ENCODE measurements at places on chromosomes 5 and 9.

- no peak for DNase-seq
Measured at GRCh38 chr5:122319897-122320296, 7.9 kb downstream of the SNCAIP start.

DNA sequence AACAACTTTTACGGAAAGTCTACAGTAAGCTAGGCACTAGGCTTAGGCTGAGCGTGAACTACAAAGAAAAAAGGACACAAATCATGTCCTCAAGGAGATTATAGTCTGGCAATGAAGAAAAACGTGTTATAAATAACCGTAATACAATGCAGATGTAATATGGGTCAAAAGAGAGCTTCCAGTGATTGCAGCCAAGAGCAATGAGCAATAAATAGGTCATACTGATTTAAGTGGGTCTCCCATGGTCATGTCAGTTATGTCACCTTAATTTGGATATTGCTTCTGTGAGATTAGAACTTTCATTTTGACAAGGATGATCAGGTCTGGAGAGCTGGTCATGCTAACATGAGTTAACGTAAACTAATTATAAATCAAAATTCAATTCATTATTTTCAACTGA lies 158.6 kb upstream of the GNA14 start:
- no peak for DNase-seq

DNA sequence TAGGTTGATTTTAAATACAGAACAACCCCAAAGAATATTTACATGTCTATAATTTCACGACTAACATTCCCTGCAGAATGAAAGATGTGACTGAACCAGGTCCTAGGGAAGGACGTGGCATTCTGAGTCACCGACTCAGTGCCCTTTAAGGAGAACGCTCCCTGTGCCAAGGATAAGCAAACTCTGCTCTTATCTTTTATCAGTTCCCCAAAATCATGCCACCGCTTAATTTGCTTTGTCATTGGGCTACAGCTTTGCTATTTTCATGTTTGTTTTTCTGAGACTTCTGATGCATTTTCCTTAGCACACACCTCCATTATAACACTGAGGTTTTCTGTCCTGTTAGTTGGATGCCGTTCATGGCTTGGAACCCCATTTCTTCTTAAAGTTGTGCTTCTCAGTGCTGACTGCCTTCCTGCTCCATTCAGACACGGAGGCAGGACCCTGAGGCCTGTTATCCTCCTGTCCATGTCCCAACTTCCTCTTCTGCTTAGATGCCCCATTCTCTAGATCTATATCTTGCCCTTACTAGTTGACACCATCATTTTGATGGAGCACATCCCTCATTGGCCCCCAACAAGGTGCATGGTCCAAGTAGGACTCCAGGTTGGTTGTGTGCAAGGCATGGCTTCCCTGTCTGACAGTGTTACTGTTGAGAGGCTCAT lies 11.2 kb upstream of the SEMA4D start:
- no peak for DNase-seq

DNA sequence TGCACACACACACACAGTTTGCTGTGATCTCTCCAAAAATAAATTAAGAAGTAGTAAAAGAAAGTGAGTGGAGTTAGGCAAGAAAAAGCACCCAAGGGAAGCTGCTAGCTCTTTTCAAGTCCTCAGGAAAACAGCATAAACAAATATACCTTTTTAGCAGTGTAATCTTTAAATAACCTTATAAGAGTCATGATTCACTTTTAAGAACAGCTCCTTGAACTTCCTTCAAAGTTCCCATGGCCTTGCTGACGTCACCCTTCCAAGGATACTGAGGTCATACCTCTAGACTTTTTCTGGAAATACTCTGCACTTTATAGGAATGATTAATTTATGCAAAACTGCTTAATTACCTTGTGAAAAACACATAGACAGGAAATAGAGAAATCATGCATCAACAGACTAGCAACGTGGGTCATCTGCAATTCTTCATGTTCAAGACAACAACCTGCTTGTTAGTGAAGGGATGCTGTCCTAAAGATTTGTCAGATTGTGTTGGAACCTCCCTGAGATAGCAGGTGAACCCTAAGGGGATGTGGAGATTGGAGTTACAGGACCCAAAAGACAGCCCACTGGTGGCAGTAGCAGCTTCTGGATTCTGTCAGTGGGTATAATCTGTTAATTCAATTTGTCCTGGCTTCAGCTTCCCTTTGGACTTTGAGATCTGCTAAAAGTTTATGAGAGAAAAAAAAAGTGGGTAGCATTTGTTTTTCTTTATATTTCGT lies 229.0 kb downstream of the ELAVL2 start:
- DNase-seq: no peak

DNA sequence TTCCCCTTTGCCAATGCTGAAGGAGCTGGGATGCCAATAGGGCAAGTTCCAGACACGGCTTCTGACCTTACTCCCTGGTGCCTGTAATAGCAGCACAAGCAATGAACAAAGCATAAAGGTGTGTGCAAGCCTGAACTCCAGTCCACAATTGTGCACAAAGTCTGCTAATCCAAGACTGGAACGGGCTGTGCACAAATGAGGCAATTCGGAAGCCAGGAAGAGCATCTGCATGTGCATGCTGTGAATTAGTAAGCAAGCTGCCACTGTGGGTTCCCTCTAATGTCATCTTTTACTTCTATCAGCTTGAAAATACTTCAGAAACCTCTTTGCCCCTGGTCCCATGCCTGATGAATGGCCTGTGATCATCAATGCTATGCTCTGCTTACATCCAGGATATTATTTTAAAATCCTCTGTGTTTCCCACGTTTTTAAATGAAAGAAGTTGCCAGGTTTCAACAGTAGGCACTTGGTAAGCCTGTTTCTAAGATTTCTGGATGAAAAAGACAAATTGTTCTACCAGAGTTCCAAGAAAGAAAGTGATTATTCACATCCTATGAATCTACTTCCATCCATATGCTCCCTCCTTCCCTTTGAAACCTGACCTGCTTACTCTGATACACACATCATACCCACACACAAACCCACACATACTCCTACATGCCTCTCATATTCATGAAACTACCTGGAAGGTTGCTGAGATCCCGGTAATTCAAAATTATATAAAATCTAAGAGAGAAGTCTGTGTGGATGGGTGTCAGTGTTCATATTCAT lies 165.7 kb downstream of the KCTD16 start:
- DNase-seq: no peak

DNA sequence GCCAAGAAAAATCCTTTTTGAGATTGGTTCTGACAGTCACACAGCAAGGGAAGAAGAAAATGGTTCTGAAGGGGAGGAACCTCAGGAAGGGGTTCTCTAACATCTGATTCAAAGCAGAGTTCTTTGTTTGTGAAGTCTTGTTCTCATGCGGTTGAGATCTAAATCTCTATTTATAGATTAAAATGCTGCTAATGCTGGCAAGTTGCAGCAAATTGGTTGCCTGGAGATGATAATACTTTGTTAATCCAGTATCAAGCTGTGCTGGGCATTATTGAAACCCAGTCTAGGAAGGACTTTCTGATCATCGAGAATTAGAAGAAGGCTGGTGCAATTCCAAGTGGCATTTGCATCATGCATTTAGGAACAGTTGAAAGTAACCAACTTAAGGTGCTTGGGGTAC lies 34.0 kb upstream of the SLC28A3 start:
- no peak for DNase-seq

- DNase-seq: no peak
Measured at GRCh38 chr5:133938039-133938821, 30.2 kb downstream of the C5orf15 start.

GRCh38 chr9:28135549-28135948 lies 562.3 kb upstream of the C9orf72 start:
- DNase-seq: no peak

DNA sequence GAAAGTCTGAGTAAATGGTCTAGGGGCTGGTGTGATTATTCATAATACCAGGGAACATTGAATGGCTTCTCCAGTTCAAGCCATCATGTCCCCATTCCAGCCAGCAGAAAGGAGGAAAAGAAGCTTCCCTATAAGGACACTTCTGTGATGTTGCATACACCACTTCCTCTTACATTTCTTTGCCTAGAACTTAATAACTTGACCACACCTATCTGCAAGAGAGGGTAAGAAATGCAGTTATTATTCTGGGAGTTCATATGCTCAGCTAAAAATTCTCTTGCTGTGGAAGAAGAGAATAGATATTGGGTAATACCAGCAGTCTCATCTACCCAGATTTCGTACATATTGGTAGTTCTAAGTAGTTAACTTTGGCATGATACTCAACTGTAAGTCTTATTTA lies 166.1 kb downstream of the SLC28A3 start:
- no peak for DNase-seq

- no peak for DNase-seq
Measured at GRCh38 chr5:152124409-152125041, 199.9 kb upstream of the GLRA1 start.

All from stimulated activated CD4-positive, alpha-beta T cell treated with anti-CD3 and anti-CD28 coated beads, TNF-alpha, amount 100 ng/mL, for 4 hours (primary cell).